ENCODE measurements at places on chromosomes 2 and 18.

- no peak overlapping the region for H3K4me3 ChIP-seq
- H3K27me3 ChIP-seq, result no peaks in the 10 kb centered on the region
- no peaks in the 10 kb centered on the region for H3K4me1 ChIP-seq
- no peak for DNase-seq
- no peaks in the 10 kb centered on the region for H3K36me3 ChIP-seq
These were observed 951.3 kb downstream of the TSN start for GRCh38 chr2:122706757-122707223.

DNA sequence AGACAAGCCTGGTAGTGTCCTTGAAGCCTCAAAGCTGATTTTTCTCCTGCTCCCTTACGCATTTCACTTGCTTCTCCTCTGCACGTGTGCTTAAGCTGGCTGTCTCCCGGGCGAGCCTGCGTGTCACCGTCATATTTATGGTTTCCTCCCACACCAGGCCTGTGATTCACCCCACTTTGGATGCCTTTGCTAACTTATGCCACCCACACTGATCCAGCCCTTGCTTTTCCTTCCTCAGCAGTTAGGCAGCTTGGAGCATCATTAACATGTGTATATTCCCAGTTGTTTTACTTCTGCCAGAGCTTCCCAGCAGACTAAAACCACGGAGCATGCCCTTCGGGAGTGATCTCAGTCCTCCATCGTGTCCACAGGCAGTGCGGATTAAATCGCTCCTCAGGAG, 2.2 kb downstream of the ST3GAL5 start:
- peaks cover 44% of the 10 kb centered on the region for H3K4me1 ChIP-seq
- H3K27me3 ChIP-seq, result no peaks in the 10 kb centered on the region
- DNase-seq, result peak; percentile 98
- no peaks in the 10 kb centered on the region for H3K36me3 ChIP-seq

DNA sequence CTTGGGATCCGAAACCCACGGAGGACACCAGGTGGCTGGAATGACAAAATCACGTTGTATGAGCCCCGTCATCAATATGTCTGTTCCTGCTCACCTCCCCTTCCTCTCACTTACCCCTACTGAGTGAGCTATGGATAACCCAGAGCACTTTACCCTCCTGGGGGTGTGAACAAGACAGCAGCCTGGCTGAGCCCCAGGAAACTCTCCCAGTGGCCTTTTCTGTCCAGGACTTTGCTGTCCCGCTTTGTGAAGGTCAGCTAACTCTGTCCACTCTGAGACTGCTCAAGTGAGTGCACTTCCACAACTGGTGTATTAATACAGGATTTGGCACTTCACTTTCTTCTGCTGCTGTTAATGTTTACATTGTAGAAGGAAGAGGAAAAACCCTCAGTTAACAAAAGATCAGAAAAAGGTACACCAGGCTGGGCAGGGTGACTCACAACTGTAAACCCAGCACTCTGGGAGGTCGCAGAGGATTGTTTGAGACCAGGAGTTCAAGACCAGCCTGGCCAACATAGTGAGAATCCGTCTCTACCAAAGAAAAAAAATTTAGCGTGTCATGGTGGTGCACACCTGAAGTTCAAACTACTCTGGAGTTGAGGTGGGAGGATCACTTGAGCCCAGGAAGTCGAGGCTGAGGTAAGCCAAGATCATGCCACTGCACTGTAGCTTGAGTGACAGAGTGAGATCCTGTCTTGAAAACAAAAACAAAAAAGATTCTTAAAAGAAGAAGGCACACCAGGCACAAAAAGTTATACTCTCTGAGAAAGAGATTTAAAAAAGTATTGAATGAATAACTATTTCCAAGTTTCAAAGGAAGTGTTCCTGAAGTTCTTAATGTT, 90.3 kb downstream of the CLHC1 start:
- no peaks in the 10 kb centered on the region for H3K36me3 ChIP-seq
- no peaks in the 10 kb centered on the region for H3K27me3 ChIP-seq
- no peak overlapping the region for H3K4me3 ChIP-seq
- no peak for DNase-seq
- no peaks in the 10 kb centered on the region for H3K4me1 ChIP-seq

GRCh38 chr2:26846334-26847306, 1.3 kb upstream of the DPYSL5 start:
- H3K4me3 ChIP-seq, result no peak overlapping the region
- no peak overlapping the region for H3K27ac ChIP-seq
- no peaks in the 10 kb centered on the region for H3K36me3 ChIP-seq
- peaks cover 57% of the 10 kb centered on the region for H3K27me3 ChIP-seq
- DNase-seq, result peak; percentile 31

- no peak overlapping the region for H3K4me3 ChIP-seq
- no peaks in the 10 kb centered on the region for H3K27me3 ChIP-seq
- H3K4me1 ChIP-seq, result no peaks in the 10 kb centered on the region
- peak; percentile 18 for DNase-seq
These were observed 54.8 kb downstream of the ZNF407 start for GRCh38 chr18:74652392-74652988.

DNA sequence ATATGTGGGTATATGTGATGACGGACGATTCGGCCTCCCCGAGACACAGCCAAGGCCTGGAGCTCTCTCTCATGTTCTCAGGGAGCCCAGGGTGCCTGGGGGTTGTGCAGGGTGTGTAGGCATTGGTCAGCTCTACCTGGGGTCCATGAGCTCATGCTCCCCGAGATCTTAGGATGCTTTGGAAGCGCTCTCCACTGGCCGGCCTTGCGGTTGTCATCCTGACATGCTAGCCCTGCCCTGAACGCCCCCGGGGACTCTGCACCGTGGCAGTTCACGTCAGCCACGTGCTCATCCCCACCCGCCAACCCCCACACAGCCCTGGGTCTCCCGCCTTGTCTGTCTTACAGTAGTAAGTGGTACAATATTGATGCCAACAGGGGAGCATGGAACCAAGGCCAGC, 67.8 kb downstream of the RTP5 start:
- H3K4me3 ChIP-seq, result no peak overlapping the region
- peaks cover 4% of the 10 kb centered on the region for H3K27me3 ChIP-seq
- no peak overlapping the region for H3K27ac ChIP-seq
- no peaks in the 10 kb centered on the region for H3K4me1 ChIP-seq
- no peaks in the 10 kb centered on the region for H3K36me3 ChIP-seq

DNA sequence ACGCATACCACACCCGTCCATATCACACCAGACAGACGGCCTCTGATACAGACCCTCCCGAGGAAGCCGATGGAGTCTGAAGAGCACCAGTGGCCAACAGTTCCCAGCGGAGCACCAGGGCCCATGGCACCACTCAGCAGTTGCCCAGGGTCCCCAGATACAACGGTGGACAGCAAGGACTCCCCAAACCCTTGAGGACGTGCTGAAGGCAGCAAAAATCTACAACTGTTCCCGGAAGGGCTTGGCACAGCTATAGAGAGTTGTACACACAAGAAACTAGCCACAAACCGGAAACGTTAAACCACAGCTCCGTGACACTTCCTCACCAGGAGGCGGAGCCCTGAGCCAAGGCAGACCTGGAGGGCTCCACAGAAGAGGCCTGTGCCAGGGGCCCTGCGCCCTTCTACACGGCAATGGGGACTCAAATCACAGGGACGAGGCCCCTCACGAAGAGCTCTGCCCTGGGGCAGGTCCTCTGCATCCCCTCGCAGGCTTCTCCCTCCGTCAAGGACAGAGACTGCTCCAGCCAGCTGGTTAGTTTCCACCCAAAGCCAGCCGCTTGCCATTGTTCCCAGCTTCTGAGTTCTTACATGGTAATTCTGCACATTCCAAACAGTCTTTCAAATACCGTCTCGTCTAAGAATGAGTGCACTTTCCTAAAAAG, 133.4 kb downstream of the HDAC4 start:
- H3K27me3 ChIP-seq, result no peaks in the 10 kb centered on the region
- H3K4me1 ChIP-seq, result peaks cover 30% of the 10 kb centered on the region

DNA sequence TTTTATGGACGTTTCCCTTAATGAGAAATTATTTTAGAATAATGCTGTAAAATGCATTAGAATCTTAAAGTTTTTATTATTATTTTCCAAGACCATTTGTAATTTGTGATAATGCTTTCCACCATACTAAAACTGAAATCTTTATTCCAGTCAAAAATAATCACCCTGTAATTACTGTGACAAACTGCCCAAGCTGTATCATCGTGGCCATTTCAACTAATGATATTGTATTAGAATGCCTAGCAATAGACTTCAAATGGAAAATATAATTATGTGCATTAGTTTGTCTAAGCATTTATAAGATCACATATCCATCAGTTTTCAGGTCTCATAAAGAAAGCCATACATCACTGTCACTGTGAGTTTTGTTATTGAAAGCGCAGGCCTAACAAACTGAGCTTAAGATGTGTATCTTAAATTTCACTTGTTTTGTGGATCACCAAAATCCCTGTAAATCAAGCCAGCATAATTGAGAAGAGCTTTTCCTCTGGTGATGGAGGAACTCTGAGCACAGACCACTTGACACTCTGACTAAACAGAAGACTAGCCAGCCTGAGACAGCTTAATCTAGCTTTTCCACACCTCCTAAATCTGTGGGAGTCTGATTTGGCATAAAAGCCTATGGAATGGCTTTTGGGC, 1312.2 kb upstream of the ACVR2A start:
- DNase-seq, result no peak
- no peak overlapping the region for H3K27ac ChIP-seq
- H3K36me3 ChIP-seq, result no peaks in the 10 kb centered on the region
- no peaks in the 10 kb centered on the region for H3K27me3 ChIP-seq
- no peaks in the 10 kb centered on the region for H3K4me1 ChIP-seq

DNA sequence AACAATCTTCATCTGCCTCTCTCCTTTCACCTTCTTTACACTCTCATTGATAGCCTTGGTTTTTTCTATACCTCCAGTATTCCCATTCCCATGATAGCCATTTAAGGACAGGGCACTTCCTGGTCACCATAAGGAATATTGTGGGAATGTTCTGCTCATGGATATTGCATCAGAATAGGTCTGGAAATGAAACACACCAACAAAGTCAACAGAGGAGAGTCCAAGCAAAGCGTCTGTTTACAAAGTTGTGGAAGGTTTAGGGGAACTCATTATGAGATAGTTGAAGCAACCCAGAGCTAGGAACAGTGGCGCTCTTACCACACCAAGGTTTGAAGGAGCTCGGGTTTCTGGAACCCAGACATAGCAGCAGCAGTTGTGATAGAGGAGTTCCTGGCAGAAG, 150.3 kb upstream of the TNP1 start:
- no peaks in the 10 kb centered on the region for H3K4me1 ChIP-seq
- no peaks in the 10 kb centered on the region for H3K27me3 ChIP-seq
- no peak overlapping the region for H3K4me3 ChIP-seq
- DNase-seq, result no peak
- H3K36me3 ChIP-seq, result no peaks in the 10 kb centered on the region
- no peak overlapping the region for H3K27ac ChIP-seq

DNA sequence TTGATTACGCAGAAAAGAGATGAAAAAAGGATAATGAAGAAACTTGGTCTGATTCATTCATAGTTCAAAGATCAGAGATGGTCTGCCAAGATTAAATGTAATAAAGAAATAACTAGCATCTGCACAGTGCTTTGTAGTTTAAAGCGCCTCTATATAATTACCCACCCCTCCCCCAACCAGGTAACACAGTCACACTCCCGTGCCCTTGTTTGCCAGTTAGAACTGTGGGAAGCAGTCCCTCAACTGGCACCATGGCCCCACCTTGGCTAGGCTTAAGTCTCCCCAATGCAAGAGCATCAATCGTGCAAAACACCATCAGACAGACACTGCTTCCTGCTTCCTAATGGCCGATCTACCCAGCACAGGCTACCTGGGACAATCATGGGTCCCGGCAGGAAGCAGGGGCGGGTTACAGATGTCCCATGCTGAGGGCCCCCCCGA, 11.6 kb downstream of the ADCY3 start:
- no peak for DNase-seq
- no peaks in the 10 kb centered on the region for H3K27me3 ChIP-seq
- no peaks in the 10 kb centered on the region for H3K36me3 ChIP-seq
- no peak overlapping the region for H3K27ac ChIP-seq

- peaks cover 21% of the 10 kb centered on the region for H3K36me3 ChIP-seq
- H3K4me1 ChIP-seq, result no peaks in the 10 kb centered on the region
- no peak overlapping the region for H3K4me3 ChIP-seq
- no peak overlapping the region for H3K27ac ChIP-seq
- peak; percentile 56 for DNase-seq
These were observed 61.2 kb downstream of the LRPPRC start for GRCh38 chr2:43934567-43934966.
